Fibroblast of lung (primary cell): ENCODE measurements at places on chromosomes 3 and 15. TPM values are rescaled to one million over a fixed set of nuclear protein-coding genes. Genes with fewer than 3 reads are reported as not detected.

Gene IMPG2
- total RNA-seq: 0.33 and 0.51 TPM in 2 replicates

Gene MPI
- total RNA-seq: 33.1 and 50.7 TPM in 2 replicates

Gene ANKRD63
- not detected in 2 replicates for total RNA-seq

Gene RTP3
- total RNA-seq: not detected in 2 replicates

Gene SUSD5
- 0.51 and 2.3 TPM in 2 replicates for total RNA-seq

Gene AZI2
- total RNA-seq: 182 and 183 TPM in 2 replicates

Gene SYNM
- total RNA-seq: 4.4 and 8.6 TPM in 2 replicates

Gene MUSTN1
- total RNA-seq: not detected in 2 replicates

Gene SIDT1
- not detected in 2 replicates for total RNA-seq

Gene ADPRH
- 3.1 and 7.4 TPM in 2 replicates for total RNA-seq

Gene SKOR1
- under 0.01 and 0.17 TPM in 2 replicates for total RNA-seq

Gene SOX14
- total RNA-seq: not detected in 2 replicates

Gene SERINC4
- under 0.01 and 0.17 TPM in 2 replicates for total RNA-seq

Gene IL16
- 3.1 and 5.0 TPM in 2 replicates for total RNA-seq

Gene BLOC1S6
- total RNA-seq: 84.6 and 91.9 TPM in 2 replicates

Gene GOLGA6L7
- not detected in 2 replicates for total RNA-seq

Gene ERICH6
- under 0.01 TPM in 1 of 2 replicates, not detected in the other for total RNA-seq

Gene TFRC
- total RNA-seq: 169 and 184 TPM in 2 replicates

Gene CPNE9
- under 0.01 TPM in 1 of 2 replicates, not detected in the other for total RNA-seq

Gene NOX5
- under 0.01 and 0.33 TPM in 2 replicates for total RNA-seq
